ENCODE measurements at places on chromosomes 2 and 18.
A peak's percentile ranks its signal among the peaks of the same experiment; 100 is the strongest.

GRCh38 chr2:64212801-64213321 is 68.6 kb upstream of the PELI1 start:
- DNase-seq = no peak

- no peak for DNase-seq
These were observed 42.0 kb downstream of the EPAS1 start for GRCh38 chr2:46339200-46339599.

GRCh38 chr2:240983996-240984498 is 14.4 kb upstream of the SNED1 start:
- no peak for DNase-seq

DNA sequence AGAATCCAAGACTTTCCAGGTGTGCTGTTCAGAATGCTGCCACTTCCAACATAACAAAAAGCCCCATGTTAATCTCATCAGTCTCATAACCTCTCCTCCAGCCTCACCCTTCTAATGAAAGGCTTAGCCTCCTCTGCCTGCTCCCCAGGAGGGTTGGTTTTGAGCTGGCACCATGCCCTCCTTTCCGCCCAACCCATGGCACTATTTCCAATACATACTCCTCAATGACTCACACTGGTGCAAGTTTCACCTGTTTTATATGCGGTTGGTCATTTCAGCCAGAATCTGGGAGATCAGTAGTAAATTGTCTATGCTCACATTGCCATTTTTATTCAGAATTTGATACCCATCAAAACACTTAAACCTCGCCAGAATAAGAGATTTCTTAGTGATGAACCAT is 157.6 kb upstream of the NRP2 start:
- no peak for DNase-seq

- no peak for DNase-seq
These were observed 57.4 kb upstream of the LDAH start for GRCh38 chr2:20880221-20880771.

- peak; percentile 70 for DNase-seq
These were observed 16.8 kb downstream of the TMEM17 start for GRCh38 chr2:62489162-62489561.

All from tongue (tissue), 3 donors.